ENCODE measurements at places on chromosomes 7 and 10.

- no peak for DNase-seq
Measured at GRCh38 chr10:100419911-100420449, 42.8 kb upstream of the WNT8B start.

GRCh38 chr10:21975378-21975990 lies 28.0 kb downstream of the DNAJC1 start:
- DNase-seq: no peak

- DNase-seq: no peak
Measured at GRCh38 chr10:123494301-123494808, 171.8 kb upstream of the GPR26 start.

DNA sequence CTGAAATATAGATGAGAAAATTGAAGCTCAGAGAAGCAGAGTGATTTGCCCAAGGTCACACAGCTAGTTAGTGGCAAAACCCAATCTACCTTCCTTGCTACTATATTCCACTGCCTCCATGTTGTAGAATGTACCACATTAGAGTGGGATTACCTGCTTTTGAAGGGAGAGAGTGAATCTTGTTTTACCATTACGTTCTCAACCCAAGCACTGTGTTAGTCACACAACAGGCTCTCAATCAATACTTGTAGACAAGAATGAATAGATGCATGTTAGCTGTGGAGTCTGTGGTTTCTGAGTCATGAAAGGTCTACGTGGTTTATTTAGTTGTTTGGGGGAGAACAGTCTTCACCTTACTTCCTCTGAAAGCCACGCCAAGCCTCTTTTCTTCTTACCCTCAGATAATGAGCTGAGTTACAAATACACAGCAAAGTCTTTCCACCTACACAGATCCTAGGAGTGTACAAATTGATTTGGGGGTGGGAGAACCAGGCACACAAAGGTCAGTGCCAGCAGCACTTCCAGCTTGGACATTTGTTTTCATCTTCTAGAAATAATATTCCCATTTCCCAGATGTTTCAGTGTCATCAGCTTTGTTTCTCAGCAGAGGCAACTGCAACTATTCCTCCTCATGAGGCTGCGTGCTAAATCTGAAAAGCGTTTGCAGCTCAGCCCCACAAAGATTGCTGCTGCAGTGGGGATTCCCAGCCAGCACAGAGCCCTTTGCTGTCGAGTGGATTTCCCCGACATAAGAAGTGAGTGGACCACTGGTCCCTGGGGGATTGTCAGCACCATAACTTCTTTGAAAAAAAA lies 71.5 kb upstream of the ADO start:
- DNase-seq: no peak

- no peak for DNase-seq
Measured at GRCh38 chr10:107019154-107019553, 145.4 kb downstream of the SORCS1 start.

DNA sequence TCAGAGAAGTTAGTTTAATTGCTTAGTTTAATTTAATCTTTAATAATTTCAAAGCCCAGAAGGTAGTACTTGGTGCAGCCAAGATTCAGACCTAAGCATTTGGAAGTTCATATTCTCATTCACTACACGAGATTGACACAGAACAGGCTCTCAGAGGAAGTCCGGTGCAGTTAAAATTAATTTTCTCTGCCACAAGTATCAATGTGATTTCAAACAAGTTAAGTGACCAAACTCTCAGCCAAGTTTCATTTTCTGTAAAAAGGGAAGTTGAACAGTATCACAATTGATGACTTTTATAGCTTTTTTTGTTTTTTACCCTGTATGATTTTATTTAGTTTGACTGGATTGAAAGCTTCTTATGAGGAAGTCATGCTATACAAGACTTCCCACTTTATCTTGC lies 1494.9 kb upstream of the LRRTM3 start:
- no peak for DNase-seq

DNA sequence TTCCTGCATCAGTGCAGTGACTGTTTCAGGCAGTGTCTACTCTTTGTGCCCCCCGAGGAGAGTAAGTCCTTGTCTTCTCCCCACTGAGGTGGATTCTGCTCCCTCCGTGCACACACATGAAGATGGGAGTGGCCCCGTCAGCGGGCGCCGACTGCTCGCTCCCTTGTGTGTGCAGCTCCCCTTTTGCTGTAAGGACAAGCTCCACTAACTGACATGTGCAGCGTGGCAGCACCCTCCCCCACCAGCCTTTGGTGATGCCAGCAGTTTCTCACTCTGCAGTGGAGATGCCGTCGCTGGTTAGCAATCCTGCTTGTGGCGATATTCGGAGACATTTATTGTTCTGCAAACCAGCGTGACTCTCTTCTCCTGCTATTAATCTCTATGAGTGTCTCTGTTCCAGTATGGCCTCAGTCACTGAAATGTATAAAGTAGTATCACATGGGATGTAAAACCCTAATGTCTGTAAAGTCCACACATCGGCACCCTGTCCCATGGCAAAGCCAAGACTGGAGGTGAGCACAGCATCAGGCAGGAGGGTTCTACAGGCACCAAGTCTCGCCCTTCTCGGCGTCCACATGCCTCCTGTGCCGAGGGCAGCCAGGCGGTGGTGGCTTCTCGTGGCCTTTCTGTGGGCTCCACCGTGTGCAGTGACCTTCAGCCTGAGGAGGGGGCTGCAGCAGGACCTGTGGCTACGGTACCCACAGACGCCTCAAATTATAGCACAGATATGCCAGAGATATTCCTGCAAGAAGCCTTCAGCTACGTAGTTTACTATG lies 202.7 kb downstream of the EBF3 start:
- DNase-seq: no peak

- DNase-seq: no peak
Measured at GRCh38 chr7:45574669-45575500, 717 bp downstream of the ADCY1 start.

- DNase-seq: no peak
Measured at GRCh38 chr7:15140431-15140830, 237.9 kb upstream of the DGKB start.
